Activated CD4-positive, alpha-beta memory T cell treated with anti-CD3 and anti-CD28 coated beads for 36 hours (primary cell): ENCODE measurements at places on chromosomes 1 and 21. TPM values are rescaled to one million over a fixed set of nuclear protein-coding genes. Genes with fewer than 3 reads are reported as not detected.
A peak's percentile ranks its signal among the peaks of the same experiment; 100 is the strongest.

DNA sequence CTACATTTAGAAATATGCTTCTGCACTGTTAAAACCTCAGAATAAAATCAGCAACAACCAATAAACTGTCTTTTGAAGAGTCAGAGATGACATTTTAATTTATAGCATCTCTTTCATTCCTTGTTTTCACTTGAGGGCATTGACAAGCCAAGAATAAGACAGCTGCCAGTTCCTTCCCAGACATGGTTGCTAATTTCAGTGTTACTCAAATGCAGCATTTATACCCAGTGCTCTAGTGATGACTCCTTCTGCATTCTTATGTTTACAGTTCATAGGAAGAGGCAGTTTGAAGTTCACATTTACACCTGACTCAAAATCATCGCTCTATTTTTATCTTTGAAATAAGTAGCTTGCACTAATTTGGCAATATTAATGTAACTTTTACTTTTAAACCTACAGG lies 44.9 kb downstream of the PLA2G4A start:
- DNase-seq, result no peak

The AMY2A gene
- not detected for total RNA-seq

The CLDN17 gene
- total RNA-seq, result not detected

DNA sequence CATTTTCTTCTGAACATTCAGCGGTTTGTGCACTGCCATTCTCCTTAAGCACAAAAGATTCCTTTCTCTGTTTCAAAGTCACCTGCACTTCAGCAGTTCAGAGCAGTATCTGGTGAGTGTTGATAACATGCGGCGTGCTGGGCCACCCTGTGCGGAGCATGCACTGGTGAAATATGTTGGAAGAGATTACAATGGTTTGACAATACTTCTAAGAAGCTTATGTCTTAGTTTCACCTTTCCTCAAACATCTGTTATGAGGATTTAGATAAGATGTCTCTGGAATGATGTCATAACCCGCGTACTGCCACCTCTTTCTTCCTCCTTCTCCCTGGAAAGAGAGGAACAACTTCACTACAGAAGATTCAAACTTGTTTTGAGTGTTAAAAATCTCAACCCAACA lies 650.3 kb downstream of the AJAP1 start:
- DNase-seq, result no peak

GRCh38 chr1:187787736-187788135 lies 959.0 kb downstream of the PLA2G4A start:
- DNase-seq, result no peak

The SOD1 gene
- 280 TPM for total RNA-seq

The OLFML2B gene
- total RNA-seq, result not detected

The UBL4B gene
- total RNA-seq, result not detected

The HRNR gene
- not detected for total RNA-seq

DNA sequence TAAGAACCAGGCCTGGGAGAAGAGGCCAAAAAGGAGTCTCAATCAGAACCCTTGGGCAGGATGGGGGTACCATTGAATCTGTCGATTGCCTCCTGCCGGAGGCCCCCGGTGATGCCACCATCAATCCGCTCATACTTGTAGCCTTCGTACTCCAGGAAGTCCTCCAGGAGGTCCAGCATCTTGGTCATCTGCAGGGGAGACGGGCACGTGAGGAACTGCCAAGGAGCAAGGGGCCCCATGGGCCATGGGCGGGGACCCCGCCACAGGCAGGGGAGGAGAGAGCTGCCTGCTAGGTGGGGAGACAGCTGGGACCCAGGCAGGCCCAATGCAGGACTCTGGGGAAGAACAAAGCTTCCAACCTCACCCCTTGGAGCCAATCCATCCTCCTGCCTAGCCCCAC lies 48.6 kb downstream of the CHD5 start:
- DNase-seq, result no peak

- no peak for DNase-seq
These were observed 20.5 kb downstream of the ELAPOR1 start for GRCh38 chr1:109134423-109134822.

- no peak for DNase-seq
These were observed 20.7 kb upstream of the PADI4 start for GRCh38 chr1:17287130-17287776.

The B3GALT2 gene
- total RNA-seq, result 0.14 TPM

DNA sequence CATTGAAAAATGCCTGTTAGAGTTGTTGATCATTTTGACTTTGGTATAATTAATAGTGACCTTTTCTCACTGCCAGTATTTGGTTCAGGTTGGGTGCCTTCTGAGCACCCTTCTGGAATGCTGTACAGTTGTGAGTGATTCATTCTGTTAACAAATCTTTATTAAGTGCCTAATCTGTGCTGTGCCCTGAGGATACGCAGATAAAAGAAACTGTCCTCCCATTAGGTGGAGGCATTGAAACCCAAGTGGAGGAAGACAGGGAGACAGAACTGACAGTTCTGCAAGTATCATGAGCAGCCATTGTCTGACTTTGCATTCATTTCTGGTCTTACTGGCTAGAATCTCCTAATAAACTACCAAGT lies 76.1 kb upstream of the ZNF326 start:
- DNase-seq, result no peak

GRCh38 chr1:234854645-234855039 lies 244.7 kb upstream of the IRF2BP2 start:
- no peak for DNase-seq

GRCh38 chr1:179300112-179300511 lies 6.5 kb downstream of the SOAT1 start:
- DNase-seq, result no peak

DNA sequence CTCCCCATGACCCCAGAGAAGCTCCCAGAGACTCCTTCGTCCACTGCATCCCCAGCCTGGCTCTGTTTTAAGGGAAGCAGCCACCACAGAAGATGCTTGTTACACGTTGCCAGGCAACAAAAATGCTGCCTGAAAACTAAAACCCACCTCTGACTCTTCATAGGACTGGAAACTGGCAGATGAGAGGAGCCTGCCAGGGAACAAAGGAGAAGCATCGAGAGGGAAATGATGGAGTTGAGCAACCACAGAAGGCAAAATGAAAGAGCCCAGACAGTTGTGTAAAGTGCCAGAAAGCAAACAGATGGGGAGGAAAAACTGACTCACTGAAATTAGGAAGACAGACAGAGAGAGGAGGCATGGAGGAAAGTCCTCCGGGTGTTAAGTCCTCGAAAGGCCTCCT lies 118.4 kb downstream of the KCNN3 start:
- DNase-seq, result peak; percentile 51

The NIBAN1 gene
- 19.8 TPM for total RNA-seq

The TCP10L gene
- total RNA-seq, result 0.50 TPM

GRCh38 chr21:27024971-27025370 lies 58.1 kb upstream of the ADAMTS5 start:
- DNase-seq, result no peak

The S100A6 gene
- 503 TPM for total RNA-seq

DNA sequence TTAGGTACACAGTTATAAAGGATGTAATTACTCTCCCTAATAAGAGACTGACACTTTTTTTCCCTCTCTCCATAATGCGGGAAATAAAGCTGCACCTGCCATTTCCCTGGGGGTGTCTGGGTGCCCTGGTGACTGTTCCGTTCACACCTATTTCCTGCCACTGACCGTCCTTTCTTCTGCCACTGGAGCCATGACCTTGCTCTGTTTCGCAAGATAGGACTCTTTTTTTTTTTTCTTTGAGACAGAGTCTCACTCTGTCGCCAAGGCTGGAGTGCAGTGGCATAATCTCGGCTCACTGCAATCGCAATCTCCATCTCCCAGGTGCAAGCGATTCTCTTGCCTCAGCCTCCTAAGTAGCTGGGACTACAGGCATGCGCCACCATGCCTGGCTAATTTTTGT lies 66.1 kb upstream of the SERBP1 start:
- no peak for DNase-seq

The ALX3 gene
- total RNA-seq, result not detected

DNA sequence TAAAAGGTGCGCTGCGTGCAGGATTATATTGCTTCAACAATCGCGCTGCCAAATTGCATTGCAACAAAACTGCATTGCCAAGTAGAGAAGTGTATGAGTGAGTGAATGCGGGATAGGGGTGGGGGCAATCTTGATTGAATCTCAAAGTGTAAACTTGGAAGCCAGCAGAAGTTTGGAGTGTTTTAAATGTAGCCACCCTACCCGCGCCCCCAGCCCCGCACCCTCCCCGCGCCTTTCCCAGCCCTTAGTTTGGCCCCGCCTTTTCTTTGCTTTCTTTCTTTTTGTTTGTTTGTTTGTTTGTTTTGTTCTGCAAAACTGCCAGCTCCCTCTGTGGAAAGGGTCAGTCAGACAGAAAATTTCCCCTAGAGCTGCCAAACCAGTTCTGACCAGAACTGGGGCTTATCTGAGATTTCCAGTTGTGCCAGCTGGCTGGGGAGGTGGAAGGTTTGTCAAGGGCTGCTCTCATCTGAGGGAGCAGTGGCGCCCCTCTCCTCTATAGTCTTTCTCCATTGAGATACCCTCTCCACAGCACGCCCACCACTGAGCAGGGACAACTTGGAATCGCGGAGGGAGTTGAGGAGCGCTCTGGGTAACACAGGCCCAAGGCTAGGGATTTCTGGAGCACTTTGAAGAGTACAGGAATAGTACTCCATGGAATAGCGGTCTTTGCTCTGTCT lies 666 bp upstream of the BEND5 start:
- no peak for DNase-seq

- no peak for DNase-seq
These were observed 81.9 kb upstream of the WLS start for GRCh38 chr1:68314151-68314780.

The ZNF695 gene
- 0.99 TPM for total RNA-seq

The TIAM1 gene
- total RNA-seq, result 74.8 TPM

DNA sequence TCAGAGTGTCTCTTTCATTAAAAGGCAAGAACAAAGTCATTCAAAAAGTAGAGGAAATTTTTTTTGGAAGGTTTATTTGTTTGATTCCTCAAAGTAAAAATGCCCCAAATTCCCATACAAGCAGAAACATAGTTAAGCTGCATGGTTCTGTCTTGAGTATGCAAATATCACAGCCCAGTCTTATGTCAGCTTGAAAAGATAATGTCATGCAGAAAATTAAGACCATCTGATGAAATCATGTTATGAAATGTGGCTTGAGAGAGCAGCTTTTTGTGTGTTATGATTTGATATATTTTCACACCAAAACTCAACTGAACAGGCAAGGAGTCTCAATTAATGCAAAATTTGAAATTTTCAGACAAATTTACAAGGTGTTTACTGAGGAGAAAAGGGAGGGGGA lies 411.0 kb downstream of the LMO4 start:
- DNase-seq, result no peak

GRCh38 chr1:233281711-233282581 lies 13.6 kb downstream of the PCNX2 start:
- DNase-seq, result peak; percentile 45

- no peak for DNase-seq
These were observed 121.5 kb downstream of the CLIC6 start for GRCh38 chr21:34790341-34790740.

The KIAA1614 gene
- total RNA-seq, result not detected
